ENCODE measurements at places on chromosomes 12 and 14. TPM values are rescaled to one million over a fixed set of nuclear protein-coding genes. Genes with fewer than 3 reads are reported as not detected.
A peak's percentile ranks its signal among the peaks of the same experiment; 100 is the strongest.

DNA sequence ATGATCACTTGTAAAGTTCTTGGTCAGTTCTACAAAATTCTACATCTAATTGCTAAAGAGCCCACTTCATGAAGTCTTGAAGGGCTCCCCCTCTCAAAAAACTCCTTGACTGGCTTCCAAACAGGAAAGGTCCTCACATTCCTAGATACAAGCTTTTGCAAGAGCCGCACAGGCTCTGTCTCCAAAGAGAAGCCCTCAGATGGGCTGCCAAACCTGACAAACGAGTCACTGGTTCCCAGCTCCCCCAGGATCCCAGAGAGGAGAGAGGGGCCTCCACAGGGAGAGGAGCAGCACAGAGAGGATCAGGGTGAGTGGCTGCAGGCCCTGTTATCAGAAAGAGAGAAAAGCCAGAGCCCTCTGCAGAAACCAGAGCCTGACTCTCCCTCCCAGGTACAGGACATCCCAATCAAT is 5.8 kb downstream of the NID2 start:
- H3K27me3 ChIP-seq = no peaks in the 10 kb centered on the region
- no peak for DNase-seq
- no peak overlapping the region for H3K27ac ChIP-seq
- H3K36me3 ChIP-seq = peaks cover 63% of the 10 kb centered on the region
- peaks cover 75% of the 10 kb centered on the region for H3K4me1 ChIP-seq

GRCh38 chr14:77157740-77158139 is 16.1 kb upstream of the ZDHHC22 start:
- no peak for DNase-seq
- peaks cover 31% of the 10 kb centered on the region for H3K27me3 ChIP-seq
- H3K27ac ChIP-seq = peak overlapping the region; percentile 57
- no peaks in the 10 kb centered on the region for H3K36me3 ChIP-seq
- H3K4me1 ChIP-seq = peaks cover 15% of the 10 kb centered on the region
- H3K4me3 ChIP-seq = 0 out of 2 replicates have a peak overlapping the region, but pooled peaks have one; percentile 61

GRCh38 chr14:67269298-67270060 is 28.2 kb downstream of the PALS1 start:
- DNase-seq = peak; percentile 68
- peaks cover 40% of the 10 kb centered on the region for H3K36me3 ChIP-seq
- no peaks in the 10 kb centered on the region for H3K27me3 ChIP-seq

- H3K36me3 ChIP-seq = no peaks in the 10 kb centered on the region
- peaks cover 15% of the 10 kb centered on the region for H3K27me3 ChIP-seq
- H3K4me3 ChIP-seq = no peak overlapping the region
- H3K27ac ChIP-seq = no peak overlapping the region
- DNase-seq = no peak
Observed at GRCh38 chr12:111161898-111162297, 207.0 kb downstream of the PHETA1 start.

- H3K4me1 ChIP-seq = peaks cover 64% of the 10 kb centered on the region
- DNase-seq = no peak
- no peaks in the 10 kb centered on the region for H3K36me3 ChIP-seq
- peak overlapping the region; percentile 81 for H3K27ac ChIP-seq
- H3K27me3 ChIP-seq = no peaks in the 10 kb centered on the region
Observed at GRCh38 chr12:58919231-58920101, 838 bp downstream of the LRIG3 start.

DNA sequence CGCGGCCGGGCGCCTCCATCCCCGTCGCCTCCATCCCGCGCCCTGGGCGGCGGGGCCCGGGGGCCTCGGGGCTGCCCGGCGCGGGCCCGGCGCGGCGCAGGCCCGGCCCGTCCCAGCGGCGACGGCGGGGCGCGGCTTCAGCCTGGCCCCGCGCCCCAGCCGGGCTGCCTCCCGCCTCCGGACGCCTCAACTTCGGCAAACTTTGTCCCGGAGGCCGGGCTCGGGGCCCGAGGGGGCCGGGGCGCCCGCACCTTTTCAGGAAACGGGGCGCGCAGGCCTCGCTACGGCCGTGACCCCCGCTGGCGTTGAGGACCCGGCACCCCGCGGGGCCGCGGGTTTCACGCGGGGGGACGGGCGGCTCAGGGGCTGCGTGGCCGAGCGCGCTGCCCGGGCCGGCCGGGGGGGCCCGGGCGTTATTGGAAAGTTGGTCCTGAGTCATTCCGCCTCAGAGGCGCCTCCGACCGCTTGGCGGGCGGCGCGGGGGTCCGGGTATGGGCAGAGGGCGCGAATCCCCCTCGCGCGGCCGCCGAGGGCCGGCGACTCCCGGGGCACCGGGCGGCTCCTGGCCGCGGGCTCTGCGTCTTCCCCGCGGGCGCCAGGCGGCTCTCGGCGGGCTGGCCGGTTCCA is 575 bp downstream of the TRAF3 start:
- peaks cover 5% of the 10 kb centered on the region for H3K36me3 ChIP-seq
- H3K4me1 ChIP-seq = peaks cover 49% of the 10 kb centered on the region
- H3K4me3 ChIP-seq = peak overlapping the region; percentile 89
- no peaks in the 10 kb centered on the region for H3K27me3 ChIP-seq

DNA sequence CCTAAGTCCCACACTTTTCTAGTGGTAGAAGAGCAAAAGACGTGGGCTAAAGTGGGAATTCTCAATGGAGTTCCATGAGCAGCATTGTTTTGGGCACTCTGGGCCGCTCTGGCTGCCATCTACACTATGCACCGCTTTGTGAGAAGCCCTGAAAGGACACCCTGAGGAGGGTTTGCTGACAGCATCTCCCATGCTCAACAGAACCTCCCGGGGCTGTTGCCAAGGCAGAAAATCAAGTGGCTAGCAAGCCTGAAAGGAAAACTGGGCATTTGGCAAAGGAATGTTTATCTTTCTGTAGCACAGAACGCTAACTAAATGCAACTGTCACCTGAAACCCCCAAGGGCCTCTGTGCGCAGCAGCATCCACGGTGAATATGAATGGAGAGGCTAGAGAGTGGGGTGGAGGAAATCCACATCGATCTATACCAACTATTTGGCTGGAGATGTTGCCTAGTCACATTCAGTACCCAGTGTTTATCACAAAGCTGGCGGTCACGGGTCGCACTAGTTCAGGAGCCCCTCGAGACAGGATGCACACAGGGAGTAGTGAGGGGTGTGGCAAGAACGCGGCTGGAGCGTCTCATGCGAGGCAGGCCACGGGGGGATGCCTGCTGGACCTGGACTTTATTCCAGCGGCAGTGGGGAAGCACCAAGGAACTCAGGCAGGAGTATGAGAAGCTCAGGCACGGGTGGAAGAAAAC is 14.2 kb downstream of the APPL2 start:
- peaks cover 77% of the 10 kb centered on the region for H3K36me3 ChIP-seq
- H3K4me3 ChIP-seq = no peak overlapping the region
- H3K27me3 ChIP-seq = no peaks in the 10 kb centered on the region
- peaks cover 87% of the 10 kb centered on the region for H3K4me1 ChIP-seq

DNA sequence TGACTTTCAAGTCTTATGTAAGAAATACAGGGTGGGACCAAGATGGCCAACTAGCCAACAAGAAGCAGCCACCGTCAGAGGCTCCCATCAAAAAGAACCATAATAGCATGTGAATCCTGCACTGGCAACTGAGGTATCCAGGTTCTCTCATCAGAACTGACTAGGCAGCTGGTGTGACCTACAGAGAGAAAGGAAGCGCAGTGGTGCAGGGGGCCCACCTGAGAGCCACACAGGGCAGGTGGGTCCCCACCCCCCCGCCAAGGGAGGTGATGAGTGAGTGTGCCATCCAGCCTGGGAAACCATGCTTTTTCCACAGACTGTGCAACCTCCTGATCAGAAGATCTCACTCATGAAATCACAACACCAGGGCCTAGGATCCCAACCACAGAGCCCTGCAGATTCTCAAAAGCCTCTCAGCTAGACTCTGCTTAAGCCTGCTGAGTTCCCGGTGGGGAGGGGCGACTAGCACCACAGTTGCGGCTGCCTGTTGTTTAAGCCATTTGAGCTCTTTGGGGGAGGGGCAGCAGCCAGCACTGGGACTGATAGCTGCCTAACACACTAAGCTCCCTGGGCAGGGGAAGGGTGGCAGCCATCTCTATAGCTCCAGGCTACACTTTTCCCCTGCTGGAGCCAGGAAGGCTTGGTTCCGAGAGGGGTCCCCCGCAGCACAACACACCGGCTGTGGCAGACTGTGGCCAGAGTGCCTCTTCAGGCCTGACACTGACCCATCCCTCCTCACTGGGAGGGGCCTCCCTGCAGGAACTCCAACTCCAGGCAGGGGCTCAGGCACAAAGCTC is 75.3 kb downstream of the GARIN6 start:
- H3K4me3 ChIP-seq = no peak overlapping the region
- H3K27me3 ChIP-seq = no peaks in the 10 kb centered on the region
- DNase-seq = no peak

DNA sequence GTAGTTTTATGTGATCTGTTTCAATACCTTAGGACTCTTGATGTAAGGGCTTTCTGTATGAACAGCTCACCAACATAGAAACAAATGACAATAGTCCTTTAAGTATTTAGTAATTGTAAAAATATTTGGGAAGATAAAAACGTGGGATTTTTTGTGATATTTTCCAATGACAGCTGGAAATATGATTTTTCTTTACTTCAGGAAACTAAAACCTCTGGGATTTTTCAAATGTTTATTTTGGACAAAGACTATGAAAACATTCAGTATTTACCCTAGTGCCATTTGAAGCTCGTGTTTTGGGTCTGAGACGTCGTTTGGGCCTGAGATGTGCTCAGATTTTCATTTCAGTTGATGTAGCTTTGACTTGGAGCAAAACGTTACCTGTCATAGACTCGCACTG is 240.0 kb downstream of the BMP4 start:
- H3K27me3 ChIP-seq = peaks cover 7% of the 10 kb centered on the region
- H3K4me3 ChIP-seq = no peak overlapping the region
- peaks cover 9% of the 10 kb centered on the region for H3K4me1 ChIP-seq
- DNase-seq = no peak
- H3K36me3 ChIP-seq = no peaks in the 10 kb centered on the region

GRCh38 chr12:25102402-25102801 is 92.6 kb downstream of the DNAI7 start:
- no peak overlapping the region for H3K4me3 ChIP-seq
- H3K27ac ChIP-seq = no peak overlapping the region
- no peak for DNase-seq
- H3K27me3 ChIP-seq = peaks cover 7% of the 10 kb centered on the region
- H3K4me1 ChIP-seq = no peaks in the 10 kb centered on the region

GRCh38 chr12:81086342-81086741 is 8.5 kb downstream of the ACSS3 start:
- no peak for DNase-seq
- peaks cover 1% of the 10 kb centered on the region for H3K27me3 ChIP-seq
- H3K36me3 ChIP-seq = no peaks in the 10 kb centered on the region
- H3K27ac ChIP-seq = no peak overlapping the region

GRCh38 chr12:3155702-3156370 is 78.7 kb downstream of the TSPAN9 start:
- no peaks in the 10 kb centered on the region for H3K27me3 ChIP-seq
- no peak overlapping the region for H3K27ac ChIP-seq
- H3K4me1 ChIP-seq = peaks cover 31% of the 10 kb centered on the region
- no peak for DNase-seq

GRCh38 chr12:125552295-125552694 is 487.1 kb downstream of the AACS start:
- H3K27me3 ChIP-seq = no peaks in the 10 kb centered on the region
- no peaks in the 10 kb centered on the region for H3K4me1 ChIP-seq
- no peak overlapping the region for H3K27ac ChIP-seq
- H3K4me3 ChIP-seq = no peak overlapping the region

DNA sequence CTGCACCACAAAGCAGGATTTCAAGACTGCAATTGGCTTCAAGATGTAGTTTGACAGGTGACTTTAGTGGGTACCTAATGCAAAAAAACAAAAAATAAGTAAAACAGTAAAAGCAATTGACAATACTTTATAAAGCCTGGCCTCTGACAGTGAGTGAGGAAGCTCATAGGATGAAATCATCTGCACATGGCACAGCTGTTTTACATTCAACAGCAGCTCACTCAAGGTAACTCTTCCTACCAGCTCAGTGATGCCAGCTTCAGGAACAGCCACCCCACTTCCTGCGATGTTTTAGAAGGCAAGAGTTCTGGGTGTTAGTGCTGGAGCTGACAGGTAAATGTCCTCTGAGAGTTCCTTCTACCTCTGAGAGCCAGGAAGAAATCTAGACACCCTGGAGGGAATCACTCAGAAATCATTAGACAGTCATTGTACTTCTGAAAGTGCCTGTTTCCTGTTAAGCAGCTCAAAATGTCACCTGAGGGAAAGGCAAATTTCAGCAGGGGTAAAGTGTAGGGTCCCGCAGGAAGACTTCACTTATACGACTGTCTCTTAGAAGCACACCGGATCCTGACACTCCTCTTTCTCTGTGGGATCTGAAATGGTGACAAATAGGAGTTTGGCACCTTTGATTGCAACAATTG is 99.9 kb downstream of the FOXN3 start:
- H3K27ac ChIP-seq = no peak overlapping the region
- H3K36me3 ChIP-seq = peaks cover 17% of the 10 kb centered on the region
- no peak overlapping the region for H3K4me3 ChIP-seq
- H3K27me3 ChIP-seq = no peaks in the 10 kb centered on the region
- H3K4me1 ChIP-seq = peaks cover 13% of the 10 kb centered on the region

DNA sequence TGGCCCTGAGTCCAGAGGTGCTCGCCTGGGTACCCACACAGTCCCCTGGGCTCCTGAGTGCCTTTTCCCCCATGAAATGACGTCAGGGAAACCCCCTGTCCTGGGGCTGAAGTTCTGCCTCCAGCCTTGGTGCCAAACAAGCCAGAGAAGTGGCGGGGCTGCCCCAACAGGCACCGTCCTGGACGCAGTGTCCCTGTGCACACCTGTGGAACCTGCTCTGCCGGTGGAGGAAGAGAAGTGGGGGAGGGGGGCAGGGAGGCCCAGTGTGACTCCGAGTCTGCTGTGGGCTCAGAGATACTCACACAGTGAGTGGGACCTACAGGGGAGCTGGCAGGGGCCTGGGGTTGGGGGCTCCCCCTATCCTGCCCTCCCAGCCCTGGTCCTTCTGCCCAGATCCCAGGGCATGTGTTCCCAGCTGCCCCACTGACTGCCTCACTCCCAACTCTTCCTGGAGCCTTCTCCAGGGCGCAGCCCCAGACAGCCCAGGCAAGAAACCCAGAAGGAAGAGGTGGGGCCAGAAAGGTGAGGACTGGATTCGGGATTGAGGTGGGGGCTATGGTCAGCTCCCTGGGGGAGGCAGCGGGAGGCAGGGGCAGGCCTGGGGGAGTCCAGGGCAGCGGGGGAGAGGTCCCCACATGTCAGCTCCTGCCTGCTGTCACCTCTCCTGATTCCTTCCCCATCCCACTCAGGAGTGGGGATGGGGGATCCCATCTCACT is 24.7 kb downstream of the CCDC85C start:
- no peaks in the 10 kb centered on the region for H3K36me3 ChIP-seq
- H3K4me3 ChIP-seq = peak overlapping the region; percentile 71

GRCh38 chr12:51925346-51926063 is 18.2 kb downstream of the ACVRL1 start:
- DNase-seq = no peak
- H3K4me1 ChIP-seq = peaks cover 24% of the 10 kb centered on the region
- H3K27me3 ChIP-seq = peaks cover 7% of the 10 kb centered on the region
- H3K4me3 ChIP-seq = no peak overlapping the region
- H3K27ac ChIP-seq = no peak overlapping the region

GRCh38 chr14:29895591-29896083 is 32.0 kb downstream of the PRKD1 start:
- peaks cover 11% of the 10 kb centered on the region for H3K4me1 ChIP-seq
- no peaks in the 10 kb centered on the region for H3K27me3 ChIP-seq
- DNase-seq = no peak
- H3K4me3 ChIP-seq = no peak overlapping the region
- no peaks in the 10 kb centered on the region for H3K36me3 ChIP-seq

The CCDC175 gene
- not detected for total RNA-seq

The SYT1 gene
- total RNA-seq = 4.8 TPM
